ENCODE measurements at places on chromosomes 1 and 21. TPM values are rescaled to one million over a fixed set of nuclear protein-coding genes. Genes with fewer than 3 reads are reported as not detected.

The LGR6 gene
- not detected for total RNA-seq

The CD1C gene
- total RNA-seq: not detected

The OBSCN gene
- total RNA-seq: 3.1 TPM

The RAD54L gene
- 9.7 TPM for total RNA-seq

The LPAR3 gene
- total RNA-seq: 3.6 TPM

The FCGR3B gene
- not detected for total RNA-seq

The RUNX3 gene
- not detected for total RNA-seq

The PROX1 gene
- not detected for total RNA-seq

The IARS2 gene
- total RNA-seq: 89.4 TPM

The GBP7 gene
- total RNA-seq: not detected

The NR1I3 gene
- total RNA-seq: not detected

The EFNA3 gene
- not detected for total RNA-seq

The PLA2G2D gene
- total RNA-seq: not detected

The ZNF648 gene
- not detected for total RNA-seq

The NBPF10 gene
- 3.7 TPM for total RNA-seq

The RGSL1 gene
- not detected for total RNA-seq

The RBBP4 gene
- total RNA-seq: 109 TPM

The NPL gene
- total RNA-seq: 2.3 TPM

The RPTN gene
- total RNA-seq: not detected

The OLFML3 gene
- total RNA-seq: 135 TPM

The FAM151A gene
- total RNA-seq: not detected

The UBE2Q1 gene
- 26.1 TPM for total RNA-seq

Measured in fibroblast of the aortic adventitia (primary cell).